ENCODE measurements at places on chromosomes 5 and 9. TPM values are rescaled to one million over a fixed set of nuclear protein-coding genes. Genes with fewer than 3 reads are reported as not detected.

Gene IRGM
- 1.2 TPM for polyA plus RNA-seq

Gene IFNA2
- not detected for polyA plus RNA-seq

Gene SCGB3A2
- polyA plus RNA-seq: 0.97 TPM

Gene SGCD
- 4.8 TPM for polyA plus RNA-seq

Gene ZNF658
- polyA plus RNA-seq: 8.1 TPM

Gene PCDHGC3
- polyA plus RNA-seq: 105 TPM

Gene HDHD3
- polyA plus RNA-seq: 32.7 TPM

GRCh38 chr5:4571248-4571948 lies 568.7 kb upstream of the ADAMTS16 start:
- DNase-seq: no peak

DNA sequence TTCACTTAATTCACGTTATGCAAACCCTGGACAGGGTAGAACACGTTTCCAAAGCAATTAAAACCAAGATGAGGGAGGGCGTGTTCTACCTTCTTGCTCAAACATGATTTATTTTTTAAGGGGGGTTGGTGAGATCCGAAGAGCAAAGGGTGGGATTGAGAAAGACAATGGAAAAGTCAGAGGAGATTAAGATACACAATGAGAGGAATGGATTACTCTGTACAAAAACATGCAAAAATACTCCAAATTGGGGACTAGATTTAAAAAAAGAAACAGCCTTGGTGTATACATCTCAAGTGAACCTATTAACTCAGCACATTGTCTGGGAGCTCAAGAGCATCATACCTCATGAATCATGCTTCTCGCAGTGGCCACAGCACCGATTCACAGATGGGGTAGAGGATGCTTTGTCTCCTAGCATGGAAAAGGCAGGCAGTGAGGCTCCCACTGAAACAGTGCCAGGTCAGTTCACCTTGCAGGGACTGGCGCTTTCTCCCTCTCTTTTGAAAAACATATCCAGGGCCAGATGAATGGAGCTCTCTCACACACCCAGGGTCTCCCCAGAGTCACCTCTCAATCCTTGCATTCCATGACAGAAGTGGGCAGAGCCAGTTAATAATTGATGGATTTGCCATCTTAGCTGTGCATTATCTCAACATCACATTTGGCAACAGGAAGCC lies 459.7 kb downstream of the BNC2 start:
- DNase-seq: no peak

- no peak for DNase-seq
Observed at GRCh38 chr5:161539016-161539415, 7.5 kb downstream of the GABRB2 start.

DNA sequence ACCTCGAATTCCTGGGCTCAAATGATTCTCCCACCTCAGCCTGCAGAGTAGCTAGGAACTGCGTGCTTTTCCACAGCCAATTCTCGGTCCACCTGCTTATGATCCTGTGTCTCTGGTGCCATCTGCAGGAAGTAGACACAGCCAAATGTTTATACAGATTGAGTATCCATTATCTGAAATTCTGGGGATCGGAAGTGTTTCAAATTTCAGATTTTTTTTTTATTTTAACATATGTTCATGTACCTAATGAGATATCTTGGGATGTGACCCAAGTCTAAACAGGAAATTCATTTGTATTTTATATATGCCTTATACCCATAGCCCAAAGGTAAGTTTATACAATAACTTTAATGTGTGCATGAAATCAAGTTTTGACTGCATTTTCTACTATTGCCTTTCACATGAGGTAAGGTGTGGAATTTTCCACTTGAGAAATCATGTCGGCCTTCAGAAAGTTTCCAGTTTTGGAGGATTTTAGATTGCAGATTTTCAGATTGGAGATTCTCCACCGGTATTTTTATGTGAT lies 89.5 kb downstream of the ESM1 start:
- DNase-seq: no peak

DNA sequence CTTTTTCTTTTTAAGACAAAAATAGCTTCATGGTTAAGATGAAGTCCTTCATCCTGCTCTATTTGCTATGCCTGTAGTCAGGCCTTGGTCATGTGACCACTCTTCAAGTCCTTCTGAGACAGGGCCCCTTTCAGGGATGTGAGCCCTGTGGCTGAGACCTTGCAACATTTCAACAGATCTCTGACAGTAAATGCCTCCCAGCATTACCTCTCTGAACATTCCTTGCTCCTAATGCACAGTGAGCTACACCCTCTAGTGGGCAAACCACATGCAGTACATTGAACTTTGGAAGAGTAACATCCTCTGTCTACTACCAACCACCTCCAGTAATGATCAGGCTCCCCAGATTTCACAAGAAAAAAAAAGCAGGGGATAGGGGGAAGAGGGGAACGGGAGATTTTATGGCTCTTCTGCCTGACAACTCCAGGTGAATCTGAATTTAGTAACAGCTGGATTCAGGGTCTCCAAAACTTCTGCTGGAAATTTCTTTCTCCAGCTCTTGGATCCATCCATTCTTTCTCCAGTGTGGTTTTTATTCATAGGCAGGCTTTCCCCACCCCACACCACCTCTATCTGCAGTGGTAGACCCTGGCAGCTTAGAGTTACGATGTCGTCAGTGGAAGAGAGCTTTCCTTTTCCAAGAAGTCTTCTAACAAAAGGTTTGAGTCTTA lies 8.9 kb upstream of the FBXO38 start:
- no peak for DNase-seq

- DNase-seq: no peak
Observed at GRCh38 chr9:121399126-121399882, 29.3 kb upstream of the STOM start.

DNA sequence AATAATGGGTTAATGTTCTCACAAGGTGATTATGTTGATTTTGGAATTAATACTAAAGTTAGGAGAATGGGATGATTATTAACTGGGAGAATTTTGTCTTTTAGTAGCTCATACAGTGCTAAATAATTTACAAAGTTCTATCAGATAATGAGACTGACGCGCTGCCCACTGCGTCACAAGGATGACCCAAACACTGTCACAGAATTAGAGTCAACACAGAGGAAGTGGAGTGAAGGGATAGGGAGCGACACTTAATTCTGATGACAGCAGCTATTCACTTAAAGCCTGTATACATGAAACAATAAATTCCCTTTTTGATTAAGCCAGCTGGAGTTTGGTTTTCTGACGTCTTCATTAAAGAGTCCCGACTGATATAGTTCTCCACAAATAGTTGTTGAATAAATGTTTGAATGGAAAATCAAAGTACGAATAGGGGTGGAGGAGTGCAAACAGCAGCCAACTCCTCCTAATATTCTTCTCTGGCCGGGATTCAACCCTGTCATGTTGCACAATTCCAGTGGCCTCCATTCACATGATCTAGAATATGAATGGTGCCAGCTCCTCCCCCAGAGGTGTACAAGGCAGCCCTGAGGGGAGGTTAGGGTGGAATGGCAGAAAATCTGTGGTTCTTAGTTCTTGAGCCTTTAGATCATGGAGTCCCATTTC lies 140.3 kb downstream of the PCSK1 start:
- DNase-seq: no peak

GRCh38 chr5:1053391-1054017 lies 44.9 kb downstream of the NKD2 start:
- no peak for DNase-seq

- DNase-seq: no peak
Observed at GRCh38 chr5:175713930-175714329, 56.1 kb downstream of the HRH2 start.

GRCh38 chr5:40431734-40432133 lies 248.0 kb upstream of the PTGER4 start:
- DNase-seq: no peak

- no peak for DNase-seq
Observed at GRCh38 chr9:38656896-38657295, 36.5 kb upstream of the ANKRD18A start.

DNA sequence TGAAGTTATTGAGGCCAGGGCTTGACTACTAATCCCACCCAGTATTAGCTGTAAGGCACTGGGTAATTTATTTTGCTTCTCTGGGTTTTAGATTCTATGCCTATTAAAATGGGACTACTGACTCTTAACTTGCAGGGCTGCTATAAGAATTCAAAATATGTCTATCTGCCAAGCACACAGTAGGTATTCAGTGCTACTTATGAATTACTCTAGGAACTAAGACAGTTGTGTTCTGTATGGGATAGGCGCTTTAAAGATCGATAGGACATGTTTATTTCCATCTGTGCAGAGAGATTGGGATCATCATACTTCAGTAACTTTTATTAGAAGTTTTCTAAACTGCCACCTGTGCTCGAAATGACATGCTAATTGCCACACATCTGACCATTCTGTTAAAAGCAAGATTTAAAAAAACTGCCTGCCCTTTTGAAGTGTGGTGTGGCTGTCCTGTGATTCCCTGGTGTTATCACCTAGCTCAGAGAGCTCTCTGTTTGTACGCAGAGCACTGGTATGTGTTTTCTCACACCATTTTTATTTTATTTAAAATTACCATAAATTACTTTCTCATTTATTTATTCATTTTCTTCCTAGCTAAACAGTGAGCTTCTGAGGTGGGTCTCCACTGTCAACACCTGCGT lies 58.7 kb downstream of the FYB1 start:
- no peak for DNase-seq

DNA sequence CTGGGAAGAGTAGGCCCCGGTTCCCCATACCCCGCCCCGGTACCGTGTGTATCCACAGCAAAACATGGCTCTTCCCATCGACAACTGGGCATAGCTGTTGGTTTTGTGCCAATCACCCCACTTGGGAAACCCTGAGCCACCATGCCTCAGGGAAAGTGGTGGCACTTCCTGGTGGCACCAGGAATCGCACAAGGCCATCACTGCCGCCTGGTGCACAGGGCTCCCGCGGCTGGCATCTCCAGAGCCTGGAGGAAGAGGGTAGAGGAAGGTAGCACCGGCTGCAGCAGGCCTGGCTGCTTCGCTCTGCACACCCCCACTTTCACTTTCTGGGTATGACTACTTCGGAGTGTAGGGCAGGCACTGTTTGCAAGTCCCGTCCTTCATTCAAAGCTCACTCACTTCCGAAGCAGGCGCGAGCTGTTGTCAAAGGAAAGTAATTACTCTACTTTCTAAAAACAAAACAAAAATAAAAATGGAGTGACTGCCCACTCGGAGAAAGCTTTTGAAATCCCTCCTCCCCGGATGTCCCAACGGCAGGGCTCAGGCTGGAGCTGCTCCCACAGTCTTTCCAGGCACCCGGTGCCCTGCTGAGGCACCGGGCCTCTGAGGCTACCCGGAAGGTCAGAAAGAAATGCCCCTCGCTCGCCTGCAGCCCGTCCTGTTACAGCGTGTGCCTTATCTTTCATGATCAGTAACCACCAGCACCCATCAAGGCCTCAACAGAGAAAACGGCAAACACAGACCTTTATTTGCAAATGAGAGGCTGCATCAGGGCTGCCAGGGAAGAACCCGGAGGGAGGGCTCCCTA lies 2.0 kb downstream of the BRD3 start:
- DNase-seq: no peak

DNA sequence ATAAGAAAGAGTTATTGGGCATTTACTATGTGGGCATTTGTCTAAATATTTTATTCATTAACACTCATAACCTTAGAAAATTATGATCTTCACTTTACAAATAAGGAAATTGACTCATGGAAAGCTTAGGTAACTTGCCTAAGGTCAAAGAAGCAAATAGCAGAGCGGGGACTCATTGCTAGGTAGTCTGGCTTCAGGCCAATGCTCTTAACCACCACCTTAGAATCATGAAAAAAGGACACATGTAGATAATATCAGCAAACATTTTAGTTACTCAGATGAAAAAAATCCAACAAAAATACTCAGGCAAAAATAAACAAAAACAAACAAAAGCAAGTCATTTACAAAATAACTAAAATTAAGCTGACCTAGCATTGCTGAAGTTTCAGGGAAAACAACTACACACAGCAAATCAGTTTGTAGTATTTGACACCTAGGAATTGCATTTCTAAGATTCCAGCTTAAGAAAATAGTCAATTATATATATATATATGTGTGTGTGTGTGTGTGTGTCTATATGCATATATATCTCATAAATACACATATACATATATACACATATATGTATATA lies 166.0 kb downstream of the HMHB1 start:
- no peak for DNase-seq

DNA sequence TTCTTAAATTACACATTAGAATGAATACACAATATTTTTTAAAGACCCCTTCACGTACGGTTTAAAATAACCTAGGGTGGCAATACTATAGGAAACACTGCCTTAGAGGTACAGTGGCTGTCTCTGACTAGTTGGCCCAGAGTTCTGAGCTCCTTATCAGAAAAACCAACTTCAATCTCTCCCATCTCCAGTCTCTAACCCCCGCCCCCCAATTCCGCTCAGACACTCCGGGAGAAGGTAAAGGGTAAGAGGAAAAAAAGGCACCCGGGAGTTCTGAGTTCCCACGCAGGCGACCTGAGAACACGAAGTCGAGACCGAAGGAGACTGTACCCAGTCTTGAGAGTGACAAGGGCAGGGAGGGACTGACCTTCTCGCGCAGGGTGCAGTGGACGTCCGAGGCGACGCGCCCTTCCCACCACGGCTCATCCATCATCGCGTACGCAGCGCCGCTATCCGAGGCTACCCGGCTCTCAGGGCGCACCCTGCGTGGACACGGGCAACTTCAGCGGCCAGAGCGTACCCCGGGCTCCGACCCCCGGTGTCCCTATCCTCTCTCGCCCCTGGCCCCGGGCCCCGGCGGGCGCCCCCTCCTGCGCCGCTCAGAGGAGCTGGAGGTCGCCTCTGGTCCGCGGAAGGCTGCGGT lies 752 bp downstream of the CCNJL start:
- no peak for DNase-seq

DNA sequence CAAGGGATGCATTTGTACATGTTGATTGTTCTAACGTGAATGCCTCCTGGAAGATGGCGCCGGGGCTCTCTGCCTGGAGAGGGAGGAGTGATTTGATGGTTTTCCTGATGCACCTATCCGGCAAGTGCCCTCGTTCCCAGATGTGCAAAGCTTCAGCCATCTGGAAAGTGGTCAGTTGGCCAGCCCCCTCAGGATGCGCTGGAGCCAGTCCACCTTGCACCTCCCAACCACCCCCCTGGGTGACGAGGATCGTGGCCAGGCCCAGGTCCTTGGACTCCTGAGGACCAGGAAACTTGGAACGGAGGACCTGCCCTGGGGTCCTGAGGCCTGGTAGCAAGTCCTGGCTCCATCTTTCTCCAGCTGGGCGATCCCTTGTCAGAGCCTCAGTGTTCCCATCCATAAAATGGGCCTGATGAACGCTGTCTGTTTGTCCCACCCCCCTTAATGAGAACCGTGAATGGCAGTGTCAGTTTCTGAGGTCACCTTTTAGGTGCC lies 23.6 kb upstream of the RNU6ATAC start:
- DNase-seq: no peak

GRCh38 chr5:9058666-9059065 lies 487.2 kb downstream of the SEMA5A start:
- no peak for DNase-seq
